NK-92 treated with Interleukin-12 subunit alpha and Interleukin-12 subunit beta, amount 100 ng/mL, for 24 hours (cell line): ENCODE measurements at places on chromosomes 5 and 9.

GRCh38 chr5:126390051-126390450, 33.2 kb upstream of the GRAMD2B start:
- no peak for DNase-seq

- no peak for DNase-seq
These were observed 202.3 kb downstream of the LRRC70 start for GRCh38 chr5:62780888-62781287.

DNA sequence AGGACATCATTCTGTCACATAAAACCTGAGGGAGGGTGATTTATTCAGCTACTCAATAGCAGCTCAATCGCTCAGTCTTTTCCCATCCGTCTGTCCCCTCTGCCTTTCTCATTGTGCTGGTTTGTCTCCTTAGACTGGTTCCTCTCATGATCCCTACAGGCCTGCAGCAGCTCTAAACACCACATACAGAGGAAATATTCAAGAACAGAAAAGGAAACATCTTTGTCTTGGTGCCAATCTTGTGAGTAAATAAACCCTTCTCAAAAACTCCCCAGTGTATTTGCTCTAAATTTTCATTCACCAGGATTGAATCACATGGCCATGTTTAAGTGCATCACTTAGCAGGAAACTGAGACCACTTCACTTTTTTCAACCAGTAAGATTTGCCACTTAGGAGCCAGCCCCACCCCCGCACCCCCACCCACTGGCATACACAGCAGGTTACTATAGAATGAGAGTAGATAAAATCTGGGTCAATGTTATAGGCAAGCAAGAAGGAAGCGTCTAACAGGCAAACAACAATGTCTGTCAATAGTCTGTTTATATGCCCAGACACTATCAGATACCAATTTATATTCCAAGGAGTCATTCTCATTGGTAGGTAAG, 895.5 kb upstream of the DMAC1 start:
- no peak for DNase-seq

DNA sequence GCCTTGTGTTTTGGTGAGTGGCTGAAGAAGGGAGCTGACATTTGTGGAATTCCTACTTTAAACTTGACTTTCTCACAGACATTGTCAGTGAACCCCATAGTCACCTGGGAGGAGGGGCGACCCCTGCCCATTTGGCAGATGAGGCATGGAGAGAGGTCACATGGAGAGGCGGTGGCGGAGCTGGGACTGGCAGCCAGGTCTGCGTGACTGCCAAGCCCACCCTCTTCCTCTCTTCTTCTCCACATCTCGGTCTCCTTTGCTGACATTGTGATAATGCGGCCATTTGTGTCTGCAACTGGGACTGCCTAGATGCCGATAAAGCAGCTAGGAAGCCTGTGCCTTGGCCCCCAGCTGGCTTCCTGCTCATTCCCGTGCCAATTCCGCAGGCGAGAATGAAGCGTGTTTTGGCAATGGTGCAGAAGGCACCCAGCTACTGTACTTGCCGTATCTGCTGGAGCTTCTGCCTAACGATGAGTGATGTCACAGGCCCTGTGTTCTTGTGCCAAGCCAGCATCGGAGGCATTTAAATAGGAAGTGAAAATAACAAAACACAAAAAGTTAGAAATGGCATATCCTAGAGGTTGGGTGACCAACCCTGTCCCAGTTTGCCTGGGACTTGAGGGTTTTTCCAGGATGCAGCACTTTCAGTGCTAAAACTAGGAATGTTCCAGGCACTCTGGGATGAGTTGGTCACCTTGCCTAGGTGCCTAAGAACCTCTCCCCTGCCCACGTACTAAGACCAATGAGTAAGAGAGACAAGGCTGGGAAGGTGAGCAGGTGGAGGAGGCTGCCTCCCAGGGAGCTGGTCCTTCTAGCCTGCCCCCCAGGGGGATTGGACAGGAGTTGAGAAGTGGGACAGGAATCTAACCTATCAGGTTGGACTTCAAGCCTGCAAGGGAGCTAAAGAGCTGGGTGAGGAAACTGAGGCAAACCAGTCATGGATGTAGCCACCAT, 23.6 kb downstream of the OLFML2A start:
- no peak for DNase-seq

- DNase-seq = no peak
These were observed 53.8 kb downstream of the MVB12B start for GRCh38 chr9:126380447-126380846.

DNA sequence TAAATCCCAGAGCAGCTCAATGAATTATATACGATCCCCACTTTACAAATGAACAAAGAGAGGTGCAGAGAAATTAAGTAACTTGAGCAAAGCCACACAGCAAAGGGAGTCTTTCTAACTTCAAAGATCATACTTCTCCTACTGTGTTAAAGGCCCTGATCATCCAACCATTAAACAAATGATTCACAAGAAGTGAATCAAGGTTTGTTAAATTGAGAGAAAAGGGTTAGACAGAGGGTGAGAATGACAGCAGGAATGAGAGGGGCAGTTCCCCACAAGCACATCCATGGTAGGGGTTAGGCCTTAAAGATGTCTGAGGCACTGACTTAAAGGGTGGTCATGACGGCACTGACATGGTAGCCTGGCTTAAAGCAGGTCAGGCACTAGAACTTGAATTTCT, 10.7 kb downstream of the IDNK start:
- DNase-seq = no peak

- no peak for DNase-seq
These were observed 53.8 kb upstream of the NRARP start for GRCh38 chr9:137355761-137356365.

- DNase-seq = no peak
These were observed 213.5 kb downstream of the SGCD start for GRCh38 chr5:156540491-156540890.

DNA sequence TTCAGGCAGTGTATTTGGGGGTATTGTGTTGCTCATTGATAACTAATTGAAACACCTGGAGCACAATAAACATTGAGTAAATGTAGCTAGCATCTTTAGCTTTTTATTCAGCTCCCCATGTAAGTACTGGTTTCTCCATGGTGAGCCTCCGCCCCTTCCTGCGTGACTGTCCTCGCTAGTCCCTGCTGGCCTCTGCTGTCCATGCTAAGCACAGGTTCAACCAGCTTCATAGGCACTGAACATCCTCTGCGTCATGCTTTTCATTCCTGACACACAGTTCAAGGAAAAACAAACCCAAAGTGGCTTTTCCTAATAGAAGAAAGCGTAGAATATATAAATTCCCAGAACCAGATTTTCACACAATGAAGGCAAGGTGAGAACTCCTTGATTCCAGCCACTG, 27.3 kb upstream of the DAP start:
- no peak for DNase-seq

GRCh38 chr5:127834094-127834531, 130.9 kb downstream of the CCDC192 start:
- DNase-seq = no peak
